Progenitor cell of endocrine pancreas (in vitro differentiated cells): ENCODE measurements at places on chromosomes 13 and 19. TPM values are rescaled to one million over a fixed set of nuclear protein-coding genes. Genes with fewer than 3 reads are reported as not detected.

APOC1 gene
- 85.5 and 89.4 TPM in 2 replicates for total RNA-seq

DNA sequence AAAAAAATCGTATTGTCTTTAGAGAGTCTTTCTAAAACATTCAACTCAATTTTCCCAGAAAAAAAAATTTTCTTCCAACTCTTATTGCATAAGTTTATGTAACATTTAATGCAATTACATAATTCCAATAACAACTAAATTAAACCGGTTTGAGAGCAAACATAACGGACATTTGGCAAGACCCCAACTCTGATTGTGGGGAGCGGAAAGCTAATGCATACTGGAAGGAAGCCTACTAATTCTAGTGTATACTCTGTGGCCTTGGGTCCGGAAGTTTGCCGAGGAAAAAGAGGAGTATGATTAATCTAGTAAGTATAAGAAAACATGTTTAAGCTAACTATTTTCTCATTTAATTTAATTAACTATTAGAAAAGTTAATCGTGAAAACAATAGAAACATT, 21.3 kb upstream of the MIR17HG start:
- no peak for DNase-seq

DNA sequence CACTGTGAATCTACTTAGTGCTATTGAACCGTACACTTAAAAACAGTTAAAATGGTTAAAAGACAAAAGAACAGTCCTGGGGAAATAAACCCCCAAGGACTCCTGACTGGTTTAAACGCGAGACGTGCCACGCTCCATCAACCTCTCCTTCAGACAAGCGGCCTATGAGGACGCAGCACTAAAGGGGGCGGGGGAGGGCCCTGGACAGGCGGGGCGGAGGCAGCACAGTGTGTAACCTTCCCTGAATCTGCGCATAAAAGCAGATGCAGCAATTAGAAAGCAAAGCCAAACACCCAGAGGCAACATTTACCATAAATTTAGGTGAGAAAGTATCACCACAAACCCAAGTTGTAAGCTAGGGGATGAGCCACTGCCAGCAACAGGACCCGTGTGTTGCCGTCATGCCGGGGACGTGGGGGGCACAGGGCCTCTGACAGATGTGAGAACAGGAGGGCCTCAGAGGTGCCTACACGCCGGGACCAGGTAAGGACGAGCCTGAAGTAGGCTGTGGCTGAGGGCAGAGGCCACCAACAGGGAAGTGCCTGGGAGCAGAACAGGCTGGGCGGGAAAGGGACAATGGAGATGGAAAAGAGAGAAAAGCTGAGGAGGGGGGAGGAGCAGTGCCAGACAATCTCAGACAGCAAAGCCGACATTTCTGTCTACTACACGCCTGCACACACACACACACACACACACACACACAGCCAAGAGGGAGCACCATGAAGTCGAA, 15.3 kb upstream of the ADPRHL1 start:
- no peak for DNase-seq

SYNGR4 gene
- total RNA-seq: not detected in 2 replicates

- no peak for DNase-seq
Measured at GRCh38 chr19:28185646-28186045, 1027.3 kb downstream of the UQCRFS1 start.

DNA sequence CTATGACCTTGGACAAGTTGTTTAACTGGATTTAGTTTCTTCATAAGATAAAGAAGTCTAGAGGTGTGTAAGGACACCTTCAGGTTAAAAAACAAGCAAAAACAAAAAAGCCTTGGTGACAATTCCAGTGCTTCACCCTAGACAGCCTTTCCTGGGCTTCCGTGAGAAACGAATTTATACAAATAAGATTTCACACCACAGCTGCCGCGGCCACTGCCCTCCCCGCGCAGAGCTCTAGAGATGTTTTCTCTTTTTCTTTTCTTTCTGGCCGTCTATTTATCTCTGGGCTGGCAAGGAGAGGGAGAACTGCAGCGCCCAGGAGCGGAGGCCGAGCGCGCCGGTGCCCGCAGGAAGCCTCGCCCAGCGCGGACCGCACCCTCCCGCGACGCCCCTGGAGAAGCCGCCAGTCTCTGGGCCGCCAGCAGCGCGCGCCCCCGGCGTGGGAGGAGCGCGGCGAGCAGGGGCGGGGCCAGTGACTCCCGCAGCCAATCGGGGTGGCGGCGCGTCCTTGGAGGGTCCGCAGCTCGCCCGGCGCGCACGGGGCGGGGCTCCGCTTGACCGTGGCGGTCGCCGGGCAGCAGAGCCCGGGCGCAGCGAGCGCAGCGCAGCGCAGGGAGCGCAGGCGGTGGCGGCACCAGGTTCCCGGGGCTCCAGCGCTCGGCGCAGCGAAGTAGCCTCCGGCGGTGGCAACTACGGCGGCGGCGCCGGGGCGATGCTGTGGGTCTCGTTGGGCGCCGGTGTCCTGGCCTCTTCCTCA, 107.0 kb downstream of the RXFP2 start:
- peak; percentile 91 for DNase-seq

DNA sequence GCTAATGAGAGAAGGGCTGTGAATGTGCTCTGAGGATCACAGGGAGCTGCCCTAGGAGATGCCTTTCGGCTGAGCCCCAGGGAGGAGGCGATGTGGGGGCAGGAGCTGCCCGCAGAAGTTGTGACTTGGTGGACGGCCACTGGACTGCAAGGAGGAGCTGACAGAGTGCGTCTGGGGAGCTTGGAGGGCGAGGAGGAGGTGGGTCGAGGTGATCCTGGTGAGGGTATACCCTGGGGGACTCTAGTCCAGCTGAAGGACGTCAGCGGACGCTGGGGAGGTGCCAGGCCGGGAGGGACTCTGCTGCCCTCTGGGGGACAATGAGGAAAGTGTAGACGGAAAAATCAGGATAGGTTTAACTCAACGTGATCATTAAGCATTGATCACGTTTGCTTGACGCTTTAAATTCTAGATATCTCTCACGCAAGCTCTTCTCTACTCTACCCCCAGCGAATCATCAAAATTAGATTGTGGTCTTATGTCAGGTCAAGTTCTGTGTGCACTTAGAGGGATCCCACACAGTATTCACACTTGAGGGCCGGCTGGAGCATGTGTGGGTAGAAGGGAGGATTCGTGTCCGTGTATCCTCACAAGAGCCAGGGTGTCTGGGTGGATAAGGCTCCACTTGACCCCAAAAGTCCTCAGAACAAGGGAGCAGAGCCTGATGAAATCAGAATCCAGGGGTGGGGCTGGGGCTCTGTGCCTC, 3.3 kb upstream of the CEACAM7 start:
- DNase-seq: no peak

ATXN8OS gene
- not detected in 2 replicates for total RNA-seq

- DNase-seq: no peak
Measured at GRCh38 chr19:55302318-55302703, 18.5 kb downstream of the BRSK1 start.

VSTM2B gene
- total RNA-seq: not detected in 2 replicates

DNA sequence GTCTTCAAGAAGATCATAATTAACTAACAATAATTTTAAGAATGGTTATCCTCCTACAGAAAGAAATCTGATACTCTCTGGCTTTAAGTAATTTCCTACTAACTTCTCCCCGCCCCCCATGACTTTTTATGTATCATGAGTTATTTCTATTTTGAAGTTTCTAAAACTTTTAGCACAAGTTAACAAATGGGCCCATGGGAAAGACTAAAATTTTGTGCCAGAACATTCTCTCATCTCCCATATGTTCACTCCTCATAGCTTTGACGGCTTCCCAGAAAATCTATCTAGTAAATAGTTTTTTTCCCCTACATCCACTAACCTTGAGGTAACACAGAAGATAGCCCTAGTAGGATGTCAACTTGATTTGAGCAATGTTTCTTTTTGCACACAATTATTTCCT, 148.3 kb downstream of the POSTN start:
- DNase-seq: no peak

DNA sequence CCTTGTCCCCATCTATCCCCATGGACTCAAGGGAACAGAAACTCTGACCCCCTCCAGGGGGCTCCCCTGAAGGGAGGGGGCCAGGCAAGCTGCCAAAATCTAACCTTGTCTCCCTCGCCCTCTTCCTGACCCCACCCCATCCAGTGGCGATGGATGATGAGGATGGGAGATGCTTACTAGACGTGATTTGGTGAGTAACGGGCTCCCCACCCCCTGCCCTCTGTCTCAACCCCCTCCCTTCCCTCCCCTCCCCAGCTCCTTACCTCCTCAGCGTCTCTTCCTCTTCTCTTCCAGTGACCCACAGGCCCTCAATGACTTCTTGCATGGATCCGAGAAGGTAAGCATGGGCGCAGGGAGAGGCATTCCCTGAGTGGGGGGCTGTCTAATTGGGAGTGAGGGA, 39.8 kb upstream of the EHD2 start:
- no peak for DNase-seq

GRCh38 chr13:112171570-112171965, 104.6 kb downstream of the SOX1 start:
- no peak for DNase-seq

UNC13A gene
- 3.9 and 4.0 TPM in 2 replicates for total RNA-seq

ITGBL1 gene
- total RNA-seq: not detected in 2 replicates

- no peak for DNase-seq
Measured at GRCh38 chr19:16210168-16210567, 12.5 kb downstream of the AP1M1 start.

DNA sequence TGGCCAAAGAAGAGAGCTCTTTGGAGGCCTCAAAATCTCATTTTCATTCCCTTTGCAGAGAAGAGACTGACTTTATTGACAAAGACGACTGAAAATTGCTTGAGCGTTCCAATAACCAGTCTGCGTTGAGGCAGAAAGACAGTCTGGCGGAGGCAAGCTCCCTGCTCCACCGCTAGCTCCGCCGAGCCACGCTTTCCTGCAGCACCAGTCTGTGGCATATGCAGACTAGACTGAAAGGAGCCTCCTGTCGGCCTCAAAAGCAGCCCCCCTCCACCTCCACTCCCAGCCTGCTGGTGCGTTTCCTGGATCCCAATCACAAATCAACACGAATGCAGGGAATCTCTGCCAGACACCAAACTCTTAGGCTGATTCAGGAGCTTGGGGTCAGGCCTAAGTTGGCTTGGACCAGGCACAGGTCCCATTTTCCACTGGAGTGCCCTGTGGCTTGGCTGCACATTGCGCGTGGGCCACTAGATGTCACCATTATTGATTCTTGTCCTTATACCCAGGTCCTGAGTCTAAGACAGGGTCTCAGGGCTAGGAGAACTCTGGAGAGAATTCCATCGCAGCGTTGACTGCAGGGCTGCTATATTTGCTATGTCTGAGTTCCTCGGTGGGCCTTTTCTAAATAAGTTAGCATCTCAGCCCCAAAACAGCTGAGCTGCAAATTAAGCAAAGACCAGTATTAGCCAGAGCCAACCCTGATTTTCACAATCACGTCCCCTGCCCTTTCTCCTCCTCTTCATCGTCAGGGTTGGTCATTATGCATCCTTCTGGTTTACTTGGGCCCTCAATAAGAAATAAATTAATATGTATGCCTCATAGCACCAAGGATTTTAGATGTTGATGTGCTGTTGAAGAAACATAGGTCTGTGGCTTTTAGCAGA, 5.2 kb upstream of the ZNF507 start:
- peak; percentile 38 for DNase-seq

DNA sequence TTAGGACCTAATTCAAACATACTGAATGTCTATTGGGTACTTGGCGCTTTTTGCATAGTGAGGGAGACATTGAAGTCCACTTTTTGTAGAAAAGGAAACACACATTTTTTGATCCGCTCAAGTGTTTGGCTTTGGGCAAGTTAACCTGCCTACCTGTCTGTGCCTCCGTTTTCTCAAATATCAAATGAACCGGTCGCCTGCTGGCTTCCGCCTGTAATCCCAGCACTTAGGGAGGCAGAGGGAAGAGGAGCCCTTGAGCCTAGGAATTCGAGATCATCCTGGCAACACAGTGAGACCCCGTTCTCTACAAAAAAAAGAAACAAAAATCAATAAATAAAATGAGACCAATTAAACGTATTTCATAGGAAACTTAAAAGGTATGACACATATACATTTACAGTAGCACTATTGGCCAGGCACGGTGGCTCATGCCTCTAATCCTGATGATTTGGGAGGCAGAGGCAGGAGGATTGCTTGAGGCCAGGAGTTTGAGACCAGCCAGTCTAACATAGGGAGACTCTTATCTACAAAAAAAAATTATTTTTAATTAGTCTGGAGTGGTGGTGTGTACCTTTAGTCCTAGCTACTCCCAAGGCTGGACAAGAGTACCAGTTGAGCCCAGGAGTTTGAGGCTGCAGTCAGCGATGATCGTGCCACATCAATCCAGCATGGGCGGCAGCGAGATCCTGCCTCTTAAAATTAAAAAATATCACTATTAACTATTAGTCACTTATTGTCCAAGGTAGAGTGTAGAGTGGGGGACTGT, 1.3 kb downstream of the RAD23A start:
- DNase-seq: no peak

DNA sequence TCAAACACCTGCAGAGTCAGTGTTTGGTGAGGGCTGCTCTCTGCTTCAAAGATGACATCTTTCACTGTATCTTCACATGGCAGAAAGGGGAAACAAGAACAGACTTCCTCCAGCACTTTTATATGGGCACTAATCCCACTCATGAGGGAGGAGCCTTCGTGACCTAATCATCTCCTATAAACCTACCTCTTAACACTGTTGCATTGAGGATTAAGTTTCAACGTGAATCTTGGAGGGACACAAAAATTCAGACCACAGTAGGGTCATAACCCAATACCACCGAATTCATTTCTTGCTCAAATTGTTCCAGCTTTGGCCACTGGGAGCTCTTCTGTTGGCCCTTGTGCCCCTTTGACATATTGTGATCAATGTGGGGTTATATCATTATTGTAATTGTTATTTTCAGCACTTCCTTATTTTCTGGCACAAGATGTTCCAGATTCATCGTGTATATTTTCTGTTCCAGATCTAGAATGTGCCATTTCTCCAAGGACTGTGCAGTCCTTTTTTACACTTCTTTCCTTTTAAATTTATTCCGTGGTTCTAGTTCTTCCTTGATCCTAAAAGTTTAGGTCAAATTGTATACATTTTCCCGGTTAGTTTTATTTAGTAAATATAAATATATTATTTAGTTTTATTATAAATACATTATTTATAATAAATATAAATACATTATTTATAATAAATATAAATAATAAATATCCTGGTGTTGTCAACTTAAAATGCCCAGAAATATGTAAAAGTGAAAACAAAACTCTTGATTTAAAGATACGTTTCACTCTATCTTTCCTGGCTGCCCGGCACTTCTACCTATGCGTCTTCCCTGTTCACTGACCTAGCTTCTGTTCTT, 35.5 kb upstream of the IGFL4 start:
- no peak for DNase-seq
